Pericardium fibroblast (primary cell): ENCODE measurements at places on chromosomes 6 and 20. TPM values are rescaled to one million over a fixed set of nuclear protein-coding genes. Genes with fewer than 3 reads are reported as not detected.

Gene FAM135A
- 6.3 and 10.7 TPM in 2 replicates for total RNA-seq

Gene TTLL9
- total RNA-seq: not detected in 2 replicates

Gene CLIC5
- total RNA-seq: under 0.01 and 0.12 TPM in 2 replicates

Gene SOX18
- total RNA-seq: 0.58 and 0.77 TPM in 2 replicates

Gene MAS1
- total RNA-seq: under 0.01 TPM in 1 of 2 replicates, not detected in the other

Gene SYCP2
- total RNA-seq: 0.47 TPM in 1 of 2 replicates, not detected in the other

Gene TNNC2
- total RNA-seq: 1.1 and 12.2 TPM in 2 replicates

Gene PNPLA1
- total RNA-seq: not detected in 2 replicates

Gene SPTLC3
- total RNA-seq: 2.1 and 5.0 TPM in 2 replicates

Gene LY6G6F
- not detected in 2 replicates for total RNA-seq

Gene RAET1L
- total RNA-seq: not detected in 2 replicates

Gene EYA4
- 0.60 TPM in 1 of 2 replicates, not detected in the other for total RNA-seq

Gene PPP1R14C
- total RNA-seq: not detected in 2 replicates

Gene SRSF3
- total RNA-seq: 134 and 175 TPM in 2 replicates

Gene PLN
- total RNA-seq: 0.12 TPM in 1 of 2 replicates, not detected in the other

Gene RREB1
- total RNA-seq: 11.9 and 13.6 TPM in 2 replicates

Gene PSORS1C1
- 0.82 and 16.1 TPM in 2 replicates for total RNA-seq

Gene SLC17A2
- total RNA-seq: 1.7 TPM in 1 of 2 replicates, not detected in the other

Gene OXT
- not detected in 2 replicates for total RNA-seq

Gene TREM1
- total RNA-seq: not detected in 2 replicates

Gene GPANK1
- total RNA-seq: 13.4 and 15.3 TPM in 2 replicates

Gene NRN1
- 1.2 TPM in 1 of 2 replicates, not detected in the other for total RNA-seq

Gene RWDD2A
- total RNA-seq: 2.8 and 3.2 TPM in 2 replicates

Gene BPIFB1
- not detected in 2 replicates for total RNA-seq

Gene NECAB3
- total RNA-seq: 41.2 and 41.7 TPM in 2 replicates

Gene KHDC1
- total RNA-seq: 4.1 and 4.6 TPM in 2 replicates

Gene LIN28B
- not detected in 2 replicates for total RNA-seq

Gene ZNF334
- 2.0 and 5.4 TPM in 2 replicates for total RNA-seq

Gene KCNK16
- not detected in 2 replicates for total RNA-seq

Gene SLPI
- total RNA-seq: 1.7 and 19.5 TPM in 2 replicates

Gene HLA-DQB1
- not detected in 2 replicates for total RNA-seq

Gene DEFB124
- 2.1 TPM in 1 of 2 replicates, not detected in the other for total RNA-seq

Gene PSMA7
- total RNA-seq: 254 and 307 TPM in 2 replicates

Gene LINC00237
- not detected in 2 replicates for total RNA-seq

Gene PTCRA
- not detected in 2 replicates for total RNA-seq

Gene RAET1G
- 0.82 TPM in 1 of 2 replicates, not detected in the other for total RNA-seq

Gene TMEM239
- not detected in 2 replicates for total RNA-seq

Gene BMP2
- 0.35 and 1.2 TPM in 2 replicates for total RNA-seq

Gene OARD1
- total RNA-seq: 9.5 and 12.6 TPM in 2 replicates

Gene WFDC10B
- total RNA-seq: not detected in 2 replicates

Gene MUC22
- not detected in 2 replicates for total RNA-seq

Gene TMC2
- total RNA-seq: not detected in 2 replicates

Gene EPHA7
- 0.09 and 0.58 TPM in 2 replicates for total RNA-seq

Gene TRIM15
- total RNA-seq: not detected in 2 replicates

Gene AKAP12
- total RNA-seq: 40.8 and 103 TPM in 2 replicates

Gene PLEKHG1
- 0.58 and 2.6 TPM in 2 replicates for total RNA-seq

Gene TP53TG5
- total RNA-seq: not detected in 2 replicates

Gene COL9A1
- total RNA-seq: not detected in 2 replicates

Gene TMEM181
- total RNA-seq: 22.0 and 23.5 TPM in 2 replicates

Gene RPS10
- 5,879 and 7,152 TPM in 2 replicates for total RNA-seq

Gene EDN1
- total RNA-seq: 1.4 and 22.3 TPM in 2 replicates

Gene RSPO3
- total RNA-seq: 0.47 and 1.5 TPM in 2 replicates

Gene HDGFL1
- not detected in 2 replicates for total RNA-seq

Gene B3GALT4
- total RNA-seq: 1.7 and 2.3 TPM in 2 replicates

Gene PPP1R16B
- total RNA-seq: under 0.01 and 0.60 TPM in 2 replicates
